ENCODE measurements at places on chromosomes 2 and 18. TPM values are rescaled to one million over a fixed set of nuclear protein-coding genes. Genes with fewer than 3 reads are reported as not detected.

GRCh38 chr2:207892716-207893402 lies 123.2 kb upstream of the FZD5 start:
- no peak for DNase-seq

DNA sequence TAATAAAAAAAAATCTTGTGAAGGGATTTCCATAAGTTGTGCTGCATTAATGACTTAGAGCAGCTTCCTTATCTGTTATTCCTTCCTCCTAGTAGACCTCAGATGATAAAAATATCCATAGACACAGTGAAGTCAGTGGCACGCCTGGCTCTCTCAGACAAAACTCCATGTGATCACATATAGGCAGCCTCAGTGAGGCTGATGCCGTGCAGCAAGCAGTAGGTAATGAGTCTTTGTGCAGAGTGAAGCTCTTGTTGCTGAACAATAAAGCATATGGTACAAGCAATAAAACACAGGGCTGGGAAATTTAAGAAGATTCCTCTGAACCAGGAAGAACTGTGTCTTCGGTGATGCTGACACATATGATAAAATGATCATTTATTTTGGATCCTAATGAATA lies 102.7 kb downstream of the CSRNP3 start:
- no peak for DNase-seq

GRCh38 chr2:1976728-1977416 lies 232.6 kb upstream of the PXDN start:
- no peak for DNase-seq

Gene SCN3A
- polyA plus RNA-seq: not detected

Gene KCNK3
- polyA plus RNA-seq: not detected

Gene FOXI3
- polyA plus RNA-seq: not detected
